ENCODE measurements at places on chromosomes 1 and 21.

GRCh38 chr1:193406901-193407300 is 220.5 kb upstream of the B3GALT2 start:
- DNase-seq = peak; percentile 64

GRCh38 chr1:109754738-109755137 is 9.0 kb downstream of the EPS8L3 start:
- no peak for DNase-seq

GRCh38 chr1:51417496-51418383 is 87.4 kb upstream of the TTC39A start:
- no peak for DNase-seq

DNA sequence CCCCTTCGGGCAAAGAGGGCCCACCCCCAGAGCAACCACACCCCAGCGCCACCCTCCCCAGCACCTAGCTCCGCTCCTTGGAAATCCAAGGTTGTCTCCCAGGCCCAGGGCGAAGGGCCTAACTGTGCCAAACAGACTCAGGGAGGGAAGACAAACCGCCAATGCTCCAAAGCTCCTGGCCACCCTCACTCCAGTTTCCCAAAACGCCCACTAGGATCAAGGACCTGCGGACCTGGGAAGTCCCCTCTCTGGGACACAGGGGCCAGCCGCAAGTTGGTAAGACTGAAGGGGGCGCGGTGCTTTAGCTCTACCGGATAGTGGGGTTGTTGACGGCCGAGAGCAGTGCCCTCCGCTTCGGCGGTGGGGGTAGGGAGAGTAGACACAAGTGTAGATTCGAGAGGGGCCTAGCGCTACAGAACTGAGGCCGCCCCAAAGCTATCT is 581 bp downstream of the IRF6 start:
- DNase-seq = no peak

DNA sequence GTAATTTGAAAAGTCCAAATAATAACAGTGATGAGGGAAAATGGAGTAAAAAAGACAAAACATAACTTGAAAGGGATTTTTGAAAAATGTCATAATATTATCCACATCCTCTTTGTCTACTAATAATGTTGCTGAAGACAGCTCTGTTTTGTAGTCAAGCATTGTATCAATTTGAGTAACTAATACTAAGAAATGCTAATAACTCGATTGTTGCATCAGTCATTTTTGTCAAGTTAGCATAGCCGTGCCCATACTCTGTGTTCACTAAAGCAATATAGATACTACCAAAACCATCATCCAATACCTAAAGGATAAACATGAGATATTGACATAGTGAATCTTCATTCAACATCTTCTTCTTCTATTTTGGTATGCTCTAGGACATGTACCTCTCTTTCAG is 17.3 kb downstream of the PDC start:
- no peak for DNase-seq

DNA sequence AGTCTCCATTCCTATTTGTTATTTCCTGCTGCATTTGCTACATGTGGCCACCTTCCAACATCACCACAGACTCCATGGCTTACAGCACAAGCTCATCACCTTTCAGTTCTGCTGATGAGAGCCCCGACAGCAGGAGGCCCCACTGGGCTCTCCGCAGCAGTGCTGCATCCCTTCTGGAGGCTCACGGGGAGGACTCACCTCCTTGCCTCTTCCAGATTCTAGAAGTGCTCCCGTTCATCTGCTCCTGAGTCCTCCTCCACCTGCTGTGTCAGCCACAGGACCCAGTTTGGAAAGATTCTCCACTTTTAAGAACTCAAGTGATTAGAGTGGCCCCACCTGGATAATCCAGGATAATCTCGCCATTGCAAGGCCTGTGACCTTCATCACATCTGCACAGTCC is 167.6 kb downstream of the PCBP3 start:
- DNase-seq = no peak

- no peak for DNase-seq
Measured at GRCh38 chr1:89553157-89553556, 28.5 kb downstream of the LRRC8B start.

- DNase-seq = no peak
Measured at GRCh38 chr21:25133939-25134338, 473.3 kb downstream of the MRPL39 start.

- no peak for DNase-seq
Measured at GRCh38 chr1:216632980-216633379, 90.2 kb downstream of the ESRRG start.

- DNase-seq = no peak
Measured at GRCh38 chr1:178869119-178869697, 1.7 kb downstream of the ANGPTL1 start.

DNA sequence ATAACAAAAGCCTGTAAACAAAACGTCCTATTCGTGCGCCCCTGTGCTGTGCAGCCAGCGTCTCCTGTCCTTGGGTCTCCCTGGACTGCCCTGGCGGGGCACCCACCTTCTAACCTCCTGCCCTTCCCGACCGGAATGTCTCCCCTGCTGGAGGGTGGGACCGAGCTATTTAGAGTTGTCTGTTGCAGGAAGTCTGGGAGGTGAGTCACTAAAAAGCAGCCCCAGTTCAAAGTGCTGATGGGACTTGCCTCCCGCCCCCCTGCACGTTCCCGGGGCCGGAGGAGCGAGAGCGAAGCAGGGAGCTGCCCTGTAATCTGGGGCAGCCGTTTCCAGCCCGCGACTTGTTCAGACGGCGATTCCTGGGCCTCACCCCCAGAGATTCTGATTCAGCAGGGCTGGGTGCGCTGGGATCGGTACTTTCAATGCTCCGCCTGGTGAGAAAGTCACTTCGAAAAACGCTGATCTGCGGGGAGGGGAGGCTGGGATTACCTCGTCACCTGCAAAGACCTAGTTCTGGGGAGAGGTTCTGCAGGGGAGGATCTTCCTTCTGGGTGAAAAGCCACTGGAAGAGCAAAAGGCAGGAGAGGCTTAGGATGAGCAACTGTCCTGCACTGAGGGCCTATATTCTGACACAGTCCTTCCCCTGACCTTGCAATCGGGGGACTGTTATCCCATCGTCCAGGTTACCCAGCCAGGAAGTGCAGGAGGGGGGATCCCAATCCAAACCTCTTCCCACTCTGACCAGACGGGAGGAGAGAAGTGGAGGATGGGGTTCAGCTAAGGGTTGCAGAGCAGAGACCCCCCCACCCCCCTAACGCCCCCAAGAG is 1.2 kb upstream of the DHRS3 start:
- peak; percentile 51 for DNase-seq

DNA sequence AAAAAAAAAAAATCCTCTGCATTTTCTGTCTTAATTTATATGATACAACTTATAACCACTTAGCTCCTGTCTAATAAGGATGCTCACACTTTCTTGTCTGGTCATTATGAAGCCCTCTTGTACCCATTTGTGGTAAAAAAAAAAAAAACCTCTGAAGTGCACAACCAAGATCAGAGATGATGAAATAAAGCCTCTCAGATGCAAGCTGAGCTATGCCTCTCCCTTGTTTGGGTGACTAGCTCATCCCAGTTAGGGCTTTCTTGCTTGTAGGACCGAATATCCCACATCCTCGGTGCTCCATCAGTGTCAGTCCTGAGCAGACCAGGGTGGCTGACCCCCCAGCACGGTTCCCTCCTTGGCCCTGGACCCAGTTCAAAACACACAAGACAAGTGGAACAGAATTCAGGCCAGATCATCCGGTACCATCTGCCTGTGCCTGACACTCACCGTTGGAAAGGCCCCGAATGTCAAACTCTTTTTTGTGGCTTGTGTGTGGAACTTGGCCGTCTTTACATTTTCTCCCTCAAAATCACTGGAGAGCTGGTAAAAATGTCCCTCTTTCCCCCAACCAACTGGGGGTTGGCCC is 6.3 kb upstream of the SELENON start:
- DNase-seq = no peak

GRCh38 chr21:16084776-16085364 is 355.1 kb downstream of the USP25 start:
- no peak for DNase-seq

- DNase-seq = no peak
Measured at GRCh38 chr1:177305040-177306018, 134.6 kb downstream of the BRINP2 start.

DNA sequence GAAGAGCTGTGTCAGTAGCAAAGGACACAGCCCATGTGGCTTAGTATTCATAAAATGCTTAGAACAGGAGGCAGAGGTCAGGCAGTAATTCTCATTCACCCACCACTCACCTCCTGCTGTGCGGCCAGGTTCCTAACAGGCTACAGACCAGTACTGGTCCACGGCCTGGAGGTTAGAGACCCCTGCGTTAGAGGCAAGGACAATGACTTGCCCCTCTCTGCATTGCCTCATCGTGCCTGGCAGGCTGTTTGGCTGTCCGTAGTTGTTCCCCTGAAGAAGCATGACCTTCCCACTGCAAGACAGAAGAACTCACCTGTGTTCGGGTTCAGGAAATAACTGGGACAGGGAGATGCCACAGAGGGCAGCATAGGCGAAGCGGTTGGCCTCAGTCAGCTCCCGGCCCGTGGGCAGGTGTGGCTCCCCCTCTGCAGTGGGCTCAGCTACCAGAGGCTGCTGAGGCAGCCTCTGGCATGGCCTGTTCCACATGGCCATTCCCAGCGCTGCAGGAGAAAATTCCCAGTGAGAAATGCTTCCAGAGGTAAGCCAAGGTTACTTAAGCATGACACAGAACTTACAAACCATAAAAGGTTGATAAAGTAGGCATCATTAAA is 19.3 kb downstream of the TMCO4 start:
- no peak for DNase-seq

- DNase-seq = no peak
Measured at GRCh38 chr1:16126160-16126559, 29.7 kb downstream of the EPHA2 start.

DNA sequence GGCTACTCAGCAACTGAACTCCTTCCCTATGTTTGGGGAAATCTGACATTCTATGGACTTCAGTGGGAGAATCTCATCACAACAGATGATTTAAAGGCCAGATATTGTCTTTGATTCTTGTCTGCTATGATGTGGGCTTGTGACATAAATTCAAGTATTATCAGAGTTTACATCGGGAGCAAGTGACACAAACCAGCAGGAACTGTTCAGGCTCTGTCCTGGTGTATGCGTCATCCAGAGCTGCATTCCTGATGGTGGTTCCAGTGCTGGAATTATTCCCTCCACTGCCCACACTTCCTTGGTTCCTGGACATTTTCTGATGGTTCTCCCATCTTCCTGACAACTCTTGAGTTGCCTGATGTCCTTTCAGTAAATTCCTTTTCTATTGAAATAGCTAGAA is 10.8 kb upstream of the LSM10 start:
- DNase-seq = no peak

- no peak for DNase-seq
Measured at GRCh38 chr1:5526385-5526750, 465.9 kb downstream of the NPHP4 start.

DNA sequence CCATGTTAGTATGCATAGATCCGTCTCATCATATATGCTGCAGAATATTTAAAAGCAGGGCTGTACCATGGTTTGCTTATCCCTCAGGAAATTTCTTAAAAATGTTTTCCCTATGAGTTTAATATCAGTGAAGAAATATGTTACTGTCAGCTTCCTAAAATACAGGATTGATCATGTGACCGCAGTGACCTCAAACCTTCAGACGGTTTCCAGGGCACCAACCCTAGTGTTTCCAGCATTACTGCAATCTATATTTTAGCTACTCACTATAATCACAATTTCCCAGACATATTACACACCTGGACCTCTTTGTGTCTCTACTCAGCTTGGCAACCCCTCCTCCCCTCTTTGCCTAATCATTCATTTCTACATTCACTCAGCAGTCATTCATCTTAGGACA is 7.7 kb upstream of the SDHB start:
- DNase-seq = no peak

GRCh38 chr1:24551960-24552571 is 3.8 kb upstream of the NCMAP start:
- DNase-seq = no peak

DNA sequence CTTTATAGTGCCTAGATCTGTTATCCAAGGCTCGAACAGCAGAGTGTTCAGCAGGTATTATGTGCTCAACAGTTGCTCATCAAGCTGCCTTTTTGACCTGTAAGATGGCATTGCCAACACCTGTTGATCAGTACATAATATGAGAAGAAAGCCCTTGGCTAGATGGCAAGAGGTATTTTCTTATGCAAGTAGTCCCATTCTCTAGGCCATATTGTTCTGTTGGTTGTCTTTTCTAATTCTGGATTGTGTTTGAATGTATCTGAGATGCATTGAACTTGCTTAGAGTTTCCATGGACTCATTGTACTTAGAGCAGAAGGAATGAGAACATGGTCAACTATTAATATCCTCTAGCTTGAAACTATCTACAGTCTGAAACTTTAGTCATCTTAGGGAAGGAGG is 57.4 kb downstream of the LRRC8D start:
- DNase-seq = no peak

- DNase-seq = no peak
Measured at GRCh38 chr1:243706563-243706962, 143.5 kb downstream of the AKT3 start.

DNA sequence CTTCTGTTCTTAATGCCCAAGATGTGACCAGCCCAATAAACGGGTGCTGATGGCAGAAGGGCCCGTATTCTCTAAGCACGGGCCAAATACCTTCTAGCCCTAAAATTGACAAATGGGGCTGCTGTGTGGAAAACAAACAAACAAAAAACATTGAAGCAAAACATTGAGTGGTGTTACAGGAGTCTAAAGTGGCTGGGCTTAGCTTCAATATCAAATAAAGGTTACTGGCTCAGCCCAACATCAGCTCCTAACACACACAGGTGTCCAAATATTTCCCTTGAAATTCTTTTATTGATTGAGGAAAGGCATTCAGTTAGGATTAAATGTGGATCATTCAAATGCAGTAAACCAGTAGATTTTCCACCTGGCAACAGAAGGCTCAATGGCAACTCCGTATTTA is 13.3 kb upstream of the TTF2 start:
- no peak for DNase-seq

DNA sequence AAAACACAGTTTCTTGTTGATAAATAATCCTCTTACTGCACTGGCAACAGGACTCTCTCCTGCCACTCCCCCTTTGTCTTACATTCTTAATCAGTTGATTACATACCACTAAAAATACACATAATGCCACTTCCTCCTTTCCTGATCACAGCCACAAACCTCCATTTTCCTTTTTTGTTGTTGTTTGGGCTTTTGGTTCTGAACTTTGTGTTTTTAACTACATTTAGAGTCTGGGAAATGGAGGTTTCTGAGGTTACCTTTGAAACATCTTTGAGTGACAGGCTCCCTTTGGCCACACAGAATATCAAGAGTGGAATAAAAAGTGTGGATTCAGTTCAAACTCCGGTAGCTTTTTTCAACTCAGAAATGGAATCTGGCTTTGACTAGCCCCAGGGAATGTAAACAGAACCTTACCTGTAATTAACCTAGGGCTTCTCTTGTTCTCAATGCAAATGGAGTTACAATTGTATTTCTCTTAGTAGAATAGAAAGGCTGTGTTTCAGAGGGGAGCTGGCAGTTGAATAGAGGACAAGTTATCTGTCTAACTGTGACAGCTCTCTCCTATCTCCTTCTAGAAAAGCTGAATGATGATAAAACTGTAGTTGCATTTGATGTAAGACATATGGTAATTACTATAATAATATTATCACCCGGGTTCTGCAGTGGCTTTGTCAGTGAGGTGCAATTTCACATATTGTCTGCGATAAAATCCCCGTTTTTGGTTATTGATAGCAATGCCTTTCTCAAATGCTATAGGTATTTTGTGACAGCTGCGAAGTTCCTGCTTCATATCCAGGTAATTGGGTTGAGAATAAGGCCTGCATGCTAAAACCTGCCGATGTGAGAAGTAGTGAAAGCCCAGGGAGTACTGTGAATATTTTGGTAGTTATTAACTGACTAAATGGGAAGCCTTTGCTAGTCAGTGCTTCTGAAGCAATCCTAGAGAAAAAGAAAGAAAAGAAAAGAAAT is 66.9 kb downstream of the ST6GALNAC5 start:
- no peak for DNase-seq

Measured in CD4-positive, alpha-beta T cell treated with Interleukin-21 for 1 hour (primary cell).